Activated CD4-positive, alpha-beta T cell treated with anti-CD3 and anti-CD28 coated beads for 36 hours (primary cell): ENCODE measurements at places on chromosomes 16 and 17. TPM values are rescaled to one million over a fixed set of nuclear protein-coding genes. Genes with fewer than 3 reads are reported as not detected.

Gene ZG16B
- total RNA-seq, result 1.2 TPM

Gene RAI1
- 13.6 TPM for total RNA-seq

Gene ABCC12
- not detected for total RNA-seq

- peak; percentile 41 for DNase-seq
- peak overlapping the region; percentile 84 for H3K4me3 ChIP-seq
- peaks cover 2% of the 10 kb centered on the region for H3K36me3 ChIP-seq
- peak overlapping the region; percentile 40 for H3K27ac ChIP-seq
These were observed 98.0 kb downstream of the RAB11FIP4 start for GRCh38 chr17:31489295-31490018.

DNA sequence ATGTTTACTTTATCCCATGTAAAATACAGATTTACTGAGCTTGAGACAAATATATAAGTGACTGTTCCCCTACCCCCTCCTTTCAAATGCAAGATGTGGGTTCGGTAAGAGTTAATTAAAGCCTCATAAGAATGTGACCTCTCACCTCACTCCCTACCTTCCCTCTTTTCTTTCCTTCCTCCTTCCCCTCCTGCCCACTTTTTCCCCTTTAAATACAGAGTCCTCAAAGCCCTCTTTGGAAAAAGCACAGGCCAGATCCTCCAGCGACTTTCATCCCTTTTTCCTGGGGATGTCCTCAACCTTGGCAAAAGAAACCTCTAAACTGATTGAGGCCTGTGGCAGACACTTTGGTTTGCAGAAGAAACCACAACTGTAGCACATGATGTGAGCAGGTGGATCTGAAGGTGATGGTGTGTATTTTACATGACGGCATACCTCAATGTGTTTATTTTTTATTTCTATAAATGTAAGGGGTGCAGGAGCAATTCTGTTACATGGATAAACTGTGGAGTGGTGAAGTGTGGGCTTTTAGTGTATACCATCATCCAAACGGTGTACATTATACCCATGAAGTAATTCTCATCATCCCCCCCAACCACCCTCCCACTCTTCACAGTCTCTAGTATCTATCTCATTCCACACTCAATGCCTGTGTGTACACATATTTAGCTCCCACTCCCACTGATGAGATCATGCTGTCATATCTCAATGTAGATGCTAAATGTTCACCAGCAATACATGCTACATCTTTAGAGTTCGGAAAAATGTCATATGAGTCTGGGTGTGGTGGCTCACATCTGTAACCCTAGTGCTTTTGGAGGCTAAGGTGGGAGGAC is 77.7 kb downstream of the XYLT1 start:
- H3K4me3 ChIP-seq, result no peak overlapping the region
- no peak for DNase-seq

- no peak overlapping the region for H3K27ac ChIP-seq
- H3K27me3 ChIP-seq, result peaks cover 2% of the 10 kb centered on the region
- no peaks in the 10 kb centered on the region for H3K4me1 ChIP-seq
- H3K4me3 ChIP-seq, result no peak overlapping the region
- no peak for DNase-seq
These were observed 69.5 kb downstream of the JPH3 start for GRCh38 chr16:87671715-87672270.

GRCh38 chr16:22879466-22879865 is 65.5 kb downstream of the HS3ST2 start:
- no peak for DNase-seq
- peaks cover 13% of the 10 kb centered on the region for H3K27me3 ChIP-seq
- H3K4me1 ChIP-seq, result no peaks in the 10 kb centered on the region
- H3K27ac ChIP-seq, result no peak overlapping the region
- no peak overlapping the region for H3K4me3 ChIP-seq

- peaks cover 35% of the 10 kb centered on the region for H3K4me1 ChIP-seq
- H3K4me3 ChIP-seq, result no peak overlapping the region
These were observed 8.7 kb downstream of the CCDC47 start for GRCh38 chr17:63764716-63765115.

- no peak overlapping the region for H3K27ac ChIP-seq
- no peaks in the 10 kb centered on the region for H3K36me3 ChIP-seq
- no peak overlapping the region for H3K4me3 ChIP-seq
These were observed 198.0 kb upstream of the MPHOSPH6 start for GRCh38 chr16:82368041-82368440.

DNA sequence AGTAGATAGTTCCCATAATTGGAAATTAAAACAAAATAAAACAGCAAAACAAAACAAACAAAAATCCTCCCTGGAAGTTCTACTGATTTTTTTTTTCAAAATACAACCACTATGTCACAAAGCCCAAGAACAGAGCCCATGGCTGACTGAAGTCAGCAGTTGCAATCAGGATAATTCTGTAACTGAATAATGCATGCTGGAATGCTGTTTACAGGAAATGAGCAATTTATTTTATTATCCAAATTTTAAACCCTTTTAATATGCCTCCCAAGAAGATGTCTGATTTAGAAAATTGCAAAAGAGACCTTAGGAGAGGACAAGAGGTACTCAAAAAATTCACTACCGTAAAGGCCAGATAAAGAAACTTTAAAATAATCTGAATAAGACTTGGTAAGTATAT is 578.2 kb downstream of the TOX3 start:
- no peaks in the 10 kb centered on the region for H3K36me3 ChIP-seq
- H3K4me3 ChIP-seq, result no peak overlapping the region
- no peak for DNase-seq

- DNase-seq, result no peak
- H3K27ac ChIP-seq, result no peak overlapping the region
- no peaks in the 10 kb centered on the region for H3K4me1 ChIP-seq
- no peak overlapping the region for H3K4me3 ChIP-seq
These were observed 17.9 kb upstream of the TRPV3 start for GRCh38 chr17:3575511-3575910.
